Activated T-cell treated with anti-CD3 and anti-CD28 coated beads, Interleukin-2, amount 50 U/mL, for 72 hours (primary cell): ENCODE measurements at places on chromosomes 3 and 15. TPM values are rescaled to one million over a fixed set of nuclear protein-coding genes. Genes with fewer than 3 reads are reported as not detected.

The P2RY14 gene
- total RNA-seq, result 0.34 TPM

- DNase-seq, result no peak
These were observed 55.0 kb upstream of the DCP1A start for GRCh38 chr3:53402326-53402725.

- peak; percentile 66 for DNase-seq
These were observed 365.7 kb upstream of the ICE2 start for GRCh38 chr15:60844511-60845174.

GRCh38 chr3:12273045-12273695 is 15.7 kb upstream of the PPARG start:
- DNase-seq, result no peak

GRCh38 chr3:60065227-60065868 is 1015.5 kb upstream of the CFAP20DC start:
- no peak for DNase-seq

DNA sequence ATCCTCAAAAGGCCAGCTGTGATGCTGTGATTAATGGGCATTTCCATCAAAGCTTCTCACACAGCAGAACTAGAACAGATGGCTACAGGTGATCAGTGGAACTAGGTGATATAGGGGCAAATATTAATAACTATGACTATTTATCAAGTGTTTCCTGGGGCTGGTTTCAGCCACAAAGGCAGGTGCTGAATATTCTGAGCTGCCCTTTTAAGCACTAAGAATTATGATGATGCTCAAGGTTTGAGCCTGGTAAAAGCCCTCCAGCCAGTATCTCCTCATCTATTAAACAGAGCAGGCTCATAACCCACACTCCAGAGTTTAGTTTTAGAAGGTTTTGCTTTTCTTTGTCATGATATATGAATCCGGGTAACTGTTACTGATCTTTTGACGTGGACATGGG is 129.5 kb upstream of the ACP3 start:
- DNase-seq, result no peak

- DNase-seq, result no peak
These were observed 221.2 kb downstream of the NTRK3 start for GRCh38 chr15:88035381-88035780.

The PLA1A gene
- 0.79 TPM for total RNA-seq

DNA sequence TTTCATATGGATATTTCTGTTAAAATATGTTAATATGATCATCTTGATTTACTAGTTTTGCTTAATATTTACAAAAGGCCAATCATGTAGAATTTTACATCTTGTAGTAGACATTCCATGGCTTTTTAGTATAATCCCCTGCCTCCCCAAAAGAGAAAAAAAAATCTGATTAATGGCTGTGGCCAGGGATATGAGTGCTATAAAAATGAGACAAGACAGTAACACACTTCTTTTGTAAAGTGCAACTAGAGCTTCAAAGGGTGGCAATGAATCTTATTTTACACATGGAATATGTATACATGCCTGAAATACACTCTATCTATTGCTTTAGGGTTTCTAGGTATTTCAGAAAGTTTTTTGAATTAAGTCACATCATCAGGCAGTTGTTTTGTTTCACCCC is 112.2 kb upstream of the NANOGP8 start:
- no peak for DNase-seq

DNA sequence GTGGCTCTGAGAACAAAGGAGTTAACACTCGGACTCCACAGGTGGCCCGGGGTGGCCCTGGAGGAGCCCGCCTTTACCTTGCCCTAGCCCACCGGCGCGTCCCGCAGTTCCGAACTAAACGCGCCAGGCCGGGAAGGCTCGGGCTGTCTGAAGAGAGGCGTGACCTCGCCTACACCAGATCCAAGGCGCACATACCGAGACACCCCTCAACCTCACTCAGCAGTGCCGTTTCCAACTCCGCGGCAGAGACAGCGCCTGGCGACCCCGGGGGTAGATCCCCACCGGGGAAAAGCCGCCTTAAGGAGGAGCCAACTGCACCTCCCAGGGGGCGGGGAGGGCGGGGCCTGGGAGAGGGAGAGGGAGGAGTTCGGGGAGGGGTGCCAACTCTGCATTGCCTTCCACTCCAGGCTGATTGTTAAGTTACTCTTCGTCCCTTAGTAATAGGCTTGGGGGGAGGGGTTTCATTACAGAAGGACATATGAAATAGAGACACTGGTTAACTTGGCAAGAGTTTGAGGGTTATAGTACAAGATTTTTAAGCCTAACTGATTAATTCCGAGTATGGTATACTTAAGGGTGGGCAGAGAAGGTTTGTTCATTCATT is at the start of gene DLG1:
TSS of gene DLG1 (minus strand) at position 272 of the 604 bp plus-strand sequence. CDS start 1,408 bp downstream, outside the sequence.
- DNase-seq, result peak; percentile 74

- DNase-seq, result no peak
These were observed 672.2 kb downstream of the DIPK2A start for GRCh38 chr3:144643771-144644198.

DNA sequence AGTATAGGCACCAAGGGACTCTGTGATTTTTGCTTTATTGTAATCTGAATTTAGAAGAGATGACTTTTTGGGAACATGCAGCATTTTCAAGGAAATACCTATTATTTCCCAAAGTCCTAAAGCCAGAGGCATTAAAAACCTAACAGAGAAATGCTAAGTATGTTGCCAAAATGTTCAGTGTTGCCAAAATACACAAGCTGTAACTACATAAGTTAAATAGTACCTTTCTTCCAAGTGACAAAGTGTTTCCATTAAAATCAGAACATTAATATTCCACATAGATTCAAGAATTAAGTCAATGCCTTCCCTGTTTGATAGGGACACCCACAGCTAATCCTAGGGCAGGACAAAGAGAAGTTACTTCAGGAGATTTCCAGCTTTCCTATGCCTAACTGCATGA is 42.0 kb downstream of the MKRN2 start:
- no peak for DNase-seq

The UTS2B gene
- total RNA-seq, result not detected

The ADAMTS17 gene
- total RNA-seq, result 2.6 TPM

DNA sequence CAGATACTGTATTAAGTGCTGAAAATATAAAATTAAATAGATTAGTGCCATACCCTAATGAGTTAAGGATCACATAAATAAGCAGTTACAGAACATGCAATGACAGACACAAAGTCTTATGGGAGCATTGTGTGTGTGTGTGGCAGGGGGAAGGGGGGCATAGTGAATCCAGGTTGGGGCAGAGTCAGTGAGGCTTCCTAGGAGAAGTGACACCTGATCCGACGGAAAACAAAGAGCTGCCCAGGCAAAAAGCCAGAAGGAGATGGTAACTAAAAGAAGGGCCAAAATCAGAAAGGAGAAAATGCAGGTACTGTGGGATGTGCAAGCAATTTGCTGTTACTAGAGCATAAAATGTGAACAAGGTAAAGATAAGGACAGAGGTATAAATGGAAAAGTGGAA is 80.1 kb upstream of the CHRM5 start:
- DNase-seq, result no peak

The CASR gene
- total RNA-seq, result 0.17 TPM

DNA sequence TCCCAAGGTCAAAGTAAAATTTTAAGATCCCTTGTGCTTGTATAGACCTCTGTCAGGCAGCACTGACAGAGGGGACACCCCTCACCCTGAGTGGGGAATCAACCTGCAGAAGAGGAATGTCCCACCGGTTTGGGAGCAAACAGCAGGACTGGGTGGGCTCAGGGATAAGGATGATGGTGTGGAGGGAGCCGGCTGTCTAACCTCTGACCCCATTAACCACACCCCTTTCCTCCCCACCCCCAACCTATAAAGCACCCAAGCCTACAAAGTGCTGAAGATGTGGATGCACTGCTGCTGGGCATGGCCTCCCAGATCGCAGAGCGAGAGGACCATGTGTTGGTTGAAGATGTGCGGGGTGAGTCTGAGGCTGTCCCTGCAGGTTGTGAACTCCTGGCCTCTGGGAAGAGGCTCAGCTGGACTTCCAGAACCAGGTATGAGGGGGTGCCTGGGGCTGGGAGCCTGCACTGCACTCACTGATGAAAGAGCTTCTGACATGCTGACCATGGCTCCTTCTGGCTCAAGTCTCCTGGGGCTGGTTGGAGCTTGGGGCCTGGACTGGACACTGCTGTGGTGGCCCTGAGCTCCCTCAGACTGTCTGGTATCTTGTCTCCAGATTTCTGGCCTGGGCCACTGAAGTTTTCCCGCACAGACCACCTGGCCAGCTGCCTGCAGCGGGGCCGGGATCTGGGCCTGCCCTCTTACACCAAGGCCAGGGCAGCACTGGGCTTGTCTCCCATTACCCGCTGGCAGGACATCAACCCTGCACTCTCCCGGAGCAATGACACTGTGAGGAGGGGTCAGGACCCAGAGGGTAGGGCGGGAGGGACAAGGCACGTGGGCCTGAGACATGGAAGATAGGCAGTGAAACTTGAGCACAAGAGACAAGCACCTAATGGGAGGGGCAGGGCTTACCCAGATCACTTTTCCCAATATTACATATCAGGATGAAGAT is 9.3 kb downstream of the DUOX1 start:
- no peak for DNase-seq

GRCh38 chr3:122074621-122075265 is 19.6 kb downstream of the CD86 start:
- peak; percentile 55 for DNase-seq
